Activated CD4-positive, alpha-beta T cell treated with anti-CD3 and anti-CD28 coated beads, Interleukin-2, amount 50 U/mL, for 16 hours (primary cell): ENCODE measurements at places on chromosomes 7 and 10.
A peak's percentile ranks its signal among the peaks of the same experiment; 100 is the strongest.

DNA sequence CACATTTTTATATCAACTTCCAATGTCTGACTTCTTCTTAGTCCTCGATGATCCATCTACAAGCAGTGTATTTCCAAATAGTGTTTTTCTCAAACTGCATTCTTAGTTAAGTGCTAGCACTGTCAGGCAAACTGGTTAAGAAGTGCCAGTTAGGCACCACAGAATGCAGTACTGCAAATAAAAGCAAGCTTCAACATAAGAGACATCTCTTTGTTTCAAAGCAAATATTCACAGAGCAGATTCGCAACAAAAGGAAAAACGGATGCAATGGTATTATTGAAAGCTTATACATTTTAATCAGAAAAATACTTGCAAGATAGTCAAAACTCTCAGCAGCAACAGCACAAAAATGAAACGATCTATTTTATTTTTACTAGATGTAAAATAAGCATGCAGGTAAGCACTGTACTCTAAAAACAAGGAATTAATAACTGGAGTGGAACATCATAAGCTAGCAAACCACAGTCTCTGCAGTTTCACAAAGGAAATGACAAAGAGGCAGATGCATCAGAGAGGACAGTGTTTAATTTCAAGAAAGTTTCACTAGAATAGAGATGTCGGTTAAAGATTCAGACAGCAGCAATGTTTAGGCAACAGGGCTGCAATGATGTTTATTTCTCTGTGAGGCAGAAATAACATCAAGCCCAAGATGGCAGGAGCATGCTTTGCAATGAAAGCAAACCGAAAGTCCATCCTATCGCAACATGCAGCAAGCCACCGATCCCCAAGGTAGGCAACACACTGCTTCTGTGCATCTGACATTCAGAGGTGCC lies 82.0 kb downstream of the FGFR2 start:
- peak; percentile 54 for DNase-seq

- peak; percentile 18 for DNase-seq
Observed at GRCh38 chr10:96334616-96335526, 23.9 kb downstream of the OPALIN start.

- no peak for DNase-seq
Observed at GRCh38 chr10:112250555-112250954, 32.6 kb upstream of the TECTB start.

DNA sequence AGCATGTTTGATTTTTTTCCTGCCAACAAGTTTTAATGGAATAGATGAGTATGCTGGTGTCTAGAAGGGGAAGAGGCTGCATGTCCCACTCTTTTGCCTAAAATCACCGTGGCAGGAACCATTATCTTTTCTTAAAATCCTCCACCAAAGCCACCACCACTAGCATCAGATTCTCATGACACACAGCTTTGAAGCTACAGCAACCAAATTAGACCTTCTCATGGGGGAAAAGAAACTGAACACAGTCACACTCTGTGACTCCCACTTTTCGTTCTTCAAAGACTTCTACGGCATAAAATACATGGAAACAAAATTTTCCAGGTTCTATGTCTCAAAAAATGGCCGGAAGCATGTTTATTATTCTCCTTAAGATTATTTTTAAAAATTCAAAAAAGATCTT lies 81.8 kb downstream of the SGMS1 start:
- DNase-seq, result no peak

DNA sequence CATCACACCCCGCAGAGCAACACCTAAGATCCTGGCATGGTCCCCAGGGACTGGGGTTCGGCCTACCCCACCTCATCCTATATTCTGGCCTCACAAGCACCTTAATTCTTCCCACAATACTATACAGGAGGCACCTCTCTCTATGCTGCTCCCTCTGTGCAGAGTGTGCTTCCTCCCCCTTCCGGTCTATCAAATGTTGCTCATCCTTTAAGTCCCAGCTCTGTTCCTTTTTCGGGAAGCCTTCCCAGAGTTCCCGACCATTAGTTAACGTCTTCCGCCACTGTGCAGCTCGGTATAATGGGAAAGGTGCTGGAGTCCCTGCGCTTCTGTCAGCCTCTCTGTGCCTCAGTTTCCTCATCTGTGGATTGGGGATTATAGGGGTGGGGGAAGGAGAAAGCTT lies 21.8 kb downstream of the PALD1 start:
- no peak for DNase-seq

DNA sequence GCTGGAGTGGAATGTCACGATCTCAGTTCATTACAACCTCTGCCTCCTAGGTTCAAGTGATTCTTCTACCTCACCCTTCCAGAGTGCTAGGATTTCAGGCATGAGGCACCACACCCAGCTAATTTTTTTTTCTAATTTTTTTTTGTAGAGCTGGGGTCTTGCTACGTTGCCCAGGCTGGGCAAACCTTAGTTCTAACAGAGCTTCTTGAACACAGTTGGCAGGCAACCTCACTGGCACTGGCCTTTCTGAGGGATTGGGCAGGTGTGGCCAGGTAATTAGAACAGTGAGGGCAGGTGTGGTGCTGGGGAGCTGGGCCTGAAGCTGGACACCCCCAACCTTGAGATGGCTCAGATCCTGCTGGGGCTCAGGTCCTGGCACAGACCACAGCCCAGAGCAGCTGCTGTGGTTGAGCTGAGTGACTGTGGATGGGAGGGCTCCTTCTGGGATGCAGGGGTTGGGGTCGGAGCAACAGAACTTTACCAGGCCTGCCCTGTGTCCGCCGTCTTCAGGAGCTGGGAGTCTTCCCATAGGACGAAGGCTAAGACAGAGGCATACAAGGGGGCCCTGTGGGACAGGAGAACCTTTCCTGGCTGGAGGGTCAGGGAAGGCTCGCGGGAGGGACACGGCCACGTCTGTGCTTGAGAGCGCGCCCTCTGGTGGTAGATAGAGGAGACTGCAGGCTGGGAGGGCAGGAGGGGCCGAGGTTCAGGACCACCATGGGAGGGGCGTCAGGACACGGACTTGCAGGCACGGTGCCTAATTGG lies 48.2 kb downstream of the COL26A1 start:
- peak; percentile 23 for DNase-seq

- DNase-seq, result no peak
Observed at GRCh38 chr10:23204773-23205172, 12.7 kb downstream of the PTF1A start.

DNA sequence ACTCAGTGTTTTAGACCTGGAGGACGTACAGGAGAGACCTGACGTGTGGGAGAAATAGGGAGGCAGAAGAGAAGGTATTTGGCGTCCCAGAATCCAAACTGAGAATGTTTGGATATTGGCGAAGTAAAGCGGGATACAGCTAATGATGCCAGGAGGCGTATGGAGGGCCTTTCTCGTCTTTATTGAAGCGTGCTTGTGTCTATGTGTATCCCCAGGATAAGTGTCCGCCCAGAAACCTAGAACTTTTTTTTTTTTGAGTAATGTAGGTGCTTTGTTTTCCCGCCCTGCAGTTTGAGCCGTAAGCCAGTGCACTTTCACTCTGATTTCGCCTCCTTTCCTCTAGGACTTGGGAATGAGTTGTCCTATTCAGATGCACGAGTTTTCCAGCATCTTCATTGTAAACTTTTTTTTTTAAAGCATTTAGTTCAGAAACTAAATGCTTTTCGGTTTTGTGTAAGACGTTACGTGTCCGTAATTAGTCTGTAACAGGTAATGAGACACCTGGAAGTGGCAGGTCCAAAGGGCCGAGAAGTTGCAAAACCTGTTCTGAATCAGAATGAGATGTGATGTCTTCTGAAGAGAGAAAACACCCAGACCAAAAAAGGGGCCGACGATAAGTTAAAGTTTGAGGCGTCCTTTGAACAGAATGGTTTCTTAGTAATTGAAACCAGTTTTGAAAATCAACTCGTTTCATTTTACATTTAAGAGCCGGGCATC lies 746 bp downstream of the ARL5B start:
- peak; percentile 30 for DNase-seq

GRCh38 chr7:90797596-90797995 lies 201.5 kb downstream of the CDK14 start:
- DNase-seq, result no peak
